ENCODE measurements at places on chromosomes 5 and 9.

DNA sequence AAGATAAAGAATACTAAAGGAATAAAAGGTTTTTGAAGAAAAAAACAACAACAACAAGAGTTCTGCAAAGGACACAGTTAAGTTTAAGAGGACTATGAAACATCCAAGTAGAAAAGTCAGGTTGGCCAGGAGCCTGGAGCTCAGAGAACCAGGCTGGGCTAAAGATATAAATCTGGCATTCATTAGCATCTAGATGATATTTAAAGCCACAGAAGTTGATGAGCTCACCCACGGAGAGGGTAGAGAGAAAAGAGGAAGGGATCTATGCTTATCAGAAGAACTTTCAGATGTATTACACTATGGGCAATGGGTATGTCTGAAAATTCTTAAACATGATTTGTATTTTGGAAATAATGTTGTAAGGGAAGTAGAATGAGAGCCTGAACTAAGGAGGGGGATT lies 9.9 kb downstream of the MIER3 start:
- no peaks in the 10 kb centered on the region for H3K4me1 ChIP-seq
- no peak overlapping the region for H3K4me3 ChIP-seq
- peaks cover 86% of the 10 kb centered on the region for H3K36me3 ChIP-seq
- H3K27me3 ChIP-seq, result no peaks in the 10 kb centered on the region

GRCh38 chr9:18482371-18482770 lies 8.4 kb downstream of the ADAMTSL1 start:
- H3K27ac ChIP-seq, result no peak overlapping the region
- H3K4me3 ChIP-seq, result no peak overlapping the region
- H3K36me3 ChIP-seq, result peaks cover 57% of the 10 kb centered on the region
- DNase-seq, result no peak

- no peak overlapping the region for H3K4me3 ChIP-seq
- H3K27me3 ChIP-seq, result no peaks in the 10 kb centered on the region
- no peak overlapping the region for H3K27ac ChIP-seq
- no peak for DNase-seq
- H3K4me1 ChIP-seq, result peaks cover 36% of the 10 kb centered on the region
Measured at GRCh38 chr5:38465702-38466423, 90.6 kb downstream of the LIFR start.

GRCh38 chr5:160657622-160658458 lies 194.2 kb downstream of the ATP10B start:
- no peak overlapping the region for H3K4me3 ChIP-seq
- no peak for DNase-seq
- H3K4me1 ChIP-seq, result no peaks in the 10 kb centered on the region
- H3K27ac ChIP-seq, result no peak overlapping the region

All from mesenchymal stem cell (in vitro differentiated cells and primary cell).